Mucosa of descending colon (tissue), 3 donors: ENCODE measurements at places on chromosomes 2 and 18. TPM values are rescaled to one million over a fixed set of nuclear protein-coding genes. Genes with fewer than 3 reads are reported as not detected.

Gene FSIP2
- 6.7 TPM for total RNA-seq

Gene DNAJC5G
- total RNA-seq: not detected

Gene GRHL1
- 0.41 TPM for total RNA-seq

Gene EVA1A
- total RNA-seq: 1.3 TPM

Gene BMP10
- total RNA-seq: not detected

Gene SOX11
- total RNA-seq: 0.12 TPM

DNA sequence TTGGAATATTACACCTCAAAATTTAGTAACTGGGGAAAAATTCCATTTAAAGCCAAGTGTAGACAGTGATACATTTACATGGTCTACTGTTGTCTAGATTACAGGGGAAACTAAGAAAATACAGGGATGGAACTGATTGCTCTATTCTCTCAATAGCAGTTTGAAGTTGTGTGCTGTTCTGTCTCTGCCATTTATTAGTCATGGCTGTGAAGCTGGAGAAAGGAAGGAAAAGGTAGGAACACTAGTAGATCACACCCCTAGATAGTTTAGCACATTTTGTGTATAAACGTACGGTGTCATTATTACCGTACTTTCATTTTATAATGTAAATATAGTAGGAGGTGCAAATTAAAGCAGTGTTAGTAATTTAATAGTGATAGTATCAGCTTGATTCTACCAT is 170.5 kb downstream of the PHLPP1 start:
- DNase-seq: no peak

DNA sequence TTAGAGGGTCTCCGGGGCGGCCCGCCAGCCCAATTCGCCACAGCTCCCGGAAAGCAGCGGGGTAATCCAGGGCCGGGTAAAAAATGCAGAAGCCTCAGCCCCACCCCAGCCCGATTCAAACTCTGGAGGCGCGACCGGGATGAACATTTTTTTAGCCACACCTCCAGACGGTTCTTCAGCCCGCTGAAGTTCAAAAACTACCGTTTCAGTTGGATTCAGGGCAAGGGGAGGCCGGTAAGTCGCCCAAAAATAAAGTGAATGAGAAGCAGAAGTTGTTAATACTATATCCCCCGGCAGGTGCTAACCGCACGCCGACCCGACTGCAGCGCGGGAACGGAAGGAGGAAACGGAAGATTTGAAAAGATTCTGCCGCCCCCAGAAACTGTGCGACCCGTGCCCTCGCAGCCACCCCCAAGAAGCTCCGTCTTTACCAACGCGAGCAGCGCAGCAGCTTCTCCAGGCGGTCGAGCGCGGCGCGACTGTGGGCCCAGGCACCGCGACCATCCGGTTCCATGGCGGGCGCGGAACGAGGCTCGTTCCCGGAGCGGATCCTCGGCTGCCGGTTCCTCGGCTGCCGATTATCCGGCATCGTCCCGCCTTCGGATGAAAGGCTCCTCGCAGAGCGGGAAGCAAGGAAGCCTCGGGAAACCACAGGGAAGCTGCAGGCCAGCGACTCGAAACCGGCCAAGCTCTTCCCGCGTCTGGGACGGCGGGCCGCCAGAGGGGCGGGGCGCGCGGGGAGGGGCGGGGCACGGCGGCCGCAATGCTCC is at the start of gene BARD1:
Gene BARD1, minus strand, starts transcription at position 703 of the 770 bp plus-strand sequence. Its CDS starts 114 bp downstream, at position 589.
- peak; percentile 75 for DNase-seq

DNA sequence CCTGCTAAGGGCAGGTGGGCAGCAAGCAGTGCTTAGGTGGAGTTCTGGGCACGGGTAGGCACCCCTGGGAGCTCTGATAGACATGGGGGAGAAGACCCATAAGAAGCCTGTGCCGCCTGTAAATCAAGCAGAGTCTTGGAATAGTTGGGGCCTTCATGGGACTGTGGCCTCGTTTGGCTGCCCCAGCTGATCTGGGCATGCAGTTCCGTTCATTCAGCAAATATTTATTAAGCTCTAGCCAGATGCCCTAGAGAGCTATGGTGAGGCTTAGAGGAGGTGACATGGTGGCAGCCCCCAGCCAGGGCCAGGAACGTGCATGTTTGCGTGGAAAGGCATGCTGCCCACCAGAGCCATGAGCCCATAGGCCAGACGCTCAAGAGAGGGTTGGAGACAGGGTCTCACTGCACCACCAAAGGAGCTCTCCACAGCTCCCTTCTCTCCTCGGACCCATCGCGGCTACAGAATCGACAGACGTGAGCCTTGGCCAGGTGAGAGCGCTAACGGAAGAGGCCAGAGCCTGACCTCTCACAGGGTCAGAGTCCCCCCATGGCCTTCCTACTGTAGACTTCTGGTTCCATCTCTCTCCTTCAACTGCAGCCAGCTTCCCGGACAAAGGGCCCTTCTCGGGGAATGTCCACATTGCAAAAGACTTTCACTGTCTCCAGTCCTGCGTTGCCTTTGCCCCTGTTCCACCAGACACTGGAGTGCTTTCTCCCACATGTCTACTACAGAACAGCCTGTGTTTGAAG is 135.7 kb downstream of the INHBB start:
- no peak for DNase-seq

GRCh38 chr2:100959225-100959880 is 42.7 kb upstream of the RPL31 start:
- no peak for DNase-seq

- no peak for DNase-seq
Observed at GRCh38 chr18:72673242-72673641, 129.1 kb upstream of the CBLN2 start.

GRCh38 chr2:82089518-82089917 is 1785.0 kb upstream of the LRRTM1 start:
- no peak for DNase-seq

DNA sequence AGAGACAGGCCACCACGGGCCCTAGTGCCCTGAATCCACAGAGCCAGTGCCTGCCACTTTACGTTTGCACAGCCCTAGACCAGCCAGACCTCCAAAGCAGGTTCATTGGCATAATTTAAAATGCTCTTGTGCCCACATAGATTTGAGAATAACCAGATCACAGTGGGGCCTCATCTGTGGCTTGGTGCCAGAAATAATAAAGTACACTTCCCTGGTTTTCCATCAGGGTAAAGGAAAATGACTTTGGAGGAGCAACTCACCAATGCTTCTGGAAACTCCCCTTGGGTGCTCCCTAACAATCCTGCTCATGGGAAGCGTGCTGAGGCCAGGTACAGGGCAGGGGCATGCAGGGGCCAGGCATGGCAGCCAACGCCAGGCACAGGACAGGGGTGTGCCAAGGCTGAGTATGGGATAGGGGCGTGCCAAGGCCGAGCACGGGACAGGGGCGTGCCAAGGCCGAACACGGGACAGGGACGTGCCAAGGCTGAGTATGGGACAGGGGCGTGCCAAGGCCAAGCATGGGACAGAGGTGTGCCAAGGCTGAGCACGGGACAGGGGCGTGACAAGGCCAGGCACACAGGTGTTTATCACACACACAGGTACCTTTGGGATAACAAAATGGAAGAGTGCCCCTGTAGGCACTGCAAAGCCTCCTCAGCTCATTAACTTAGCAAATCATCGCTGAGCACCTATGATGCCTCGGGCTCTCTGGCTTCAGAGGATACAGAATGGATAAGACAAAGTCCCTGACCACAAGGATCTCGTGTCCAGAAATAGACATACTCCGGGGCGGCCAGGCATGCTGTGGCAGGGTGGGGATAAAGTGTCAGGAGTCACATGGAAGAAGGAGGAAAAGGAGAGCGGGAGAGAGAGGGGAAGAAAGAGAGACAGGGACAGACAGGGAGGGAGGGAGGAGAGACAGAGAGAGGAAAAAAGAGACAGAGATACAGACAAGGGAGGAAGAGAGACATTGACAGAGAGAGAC is 334.7 kb downstream of the EIPR1 start:
- DNase-seq: peak; percentile 64

DNA sequence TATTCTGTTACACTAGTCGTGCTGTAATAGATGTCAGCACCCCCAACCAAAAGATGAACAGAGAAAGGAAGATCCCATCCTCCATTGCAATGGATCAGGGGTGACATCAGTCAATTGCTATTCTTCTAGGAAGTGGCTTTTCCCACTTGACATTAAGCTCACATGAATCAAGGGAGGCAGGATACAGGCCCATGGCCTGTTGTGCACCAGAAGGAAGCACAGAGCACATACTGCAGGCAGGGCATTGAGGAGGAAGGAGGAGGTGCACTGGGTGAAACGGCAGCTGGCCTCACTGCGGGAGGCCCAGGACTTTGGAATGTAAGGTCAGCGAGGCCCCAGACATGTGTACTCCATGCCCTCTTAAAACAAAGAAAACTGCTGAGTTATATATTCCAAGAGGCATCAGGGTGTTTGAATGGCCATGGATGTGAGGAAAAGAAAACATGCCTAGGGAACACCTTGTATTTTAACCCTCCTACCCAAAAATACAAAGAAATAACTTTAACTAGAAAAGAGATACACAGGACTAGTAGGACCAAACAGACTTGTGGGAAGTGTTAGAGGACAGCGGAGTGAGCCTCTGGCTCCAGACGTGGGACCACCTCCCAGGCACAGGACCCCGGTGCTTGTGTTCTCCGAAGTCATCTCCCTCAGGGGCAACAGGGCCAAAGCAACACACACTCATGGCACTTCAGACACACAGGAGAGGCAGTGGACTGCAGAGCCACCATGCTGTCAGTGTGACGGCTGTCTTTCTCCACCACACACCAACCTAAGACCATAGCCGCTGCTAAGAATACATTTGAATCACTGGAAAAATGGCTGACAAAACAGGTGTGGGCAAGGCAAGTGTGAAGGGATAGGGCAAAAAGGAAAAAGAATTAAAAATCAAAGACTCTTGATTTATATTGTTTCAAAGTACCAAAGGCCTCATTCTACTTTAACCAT is 51.4 kb upstream of the RIOK3 start:
- DNase-seq: peak; percentile 72

GRCh38 chr2:169664600-169664977 is 29.6 kb downstream of the CFAP210 start:
- DNase-seq: no peak

GRCh38 chr2:132465917-132466316 is 49.3 kb downstream of the GPR39 start:
- DNase-seq: no peak

- no peak for DNase-seq
Observed at GRCh38 chr2:71704688-71705087, 251.3 kb downstream of the DYSF start.
